Substantia nigra (tissue), 51 donors: ENCODE measurements at places on chromosomes 1 and 21.

- no peak for DNase-seq
Measured at GRCh38 chr1:75265792-75266191, 131.6 kb downstream of the LHX8 start.

DNA sequence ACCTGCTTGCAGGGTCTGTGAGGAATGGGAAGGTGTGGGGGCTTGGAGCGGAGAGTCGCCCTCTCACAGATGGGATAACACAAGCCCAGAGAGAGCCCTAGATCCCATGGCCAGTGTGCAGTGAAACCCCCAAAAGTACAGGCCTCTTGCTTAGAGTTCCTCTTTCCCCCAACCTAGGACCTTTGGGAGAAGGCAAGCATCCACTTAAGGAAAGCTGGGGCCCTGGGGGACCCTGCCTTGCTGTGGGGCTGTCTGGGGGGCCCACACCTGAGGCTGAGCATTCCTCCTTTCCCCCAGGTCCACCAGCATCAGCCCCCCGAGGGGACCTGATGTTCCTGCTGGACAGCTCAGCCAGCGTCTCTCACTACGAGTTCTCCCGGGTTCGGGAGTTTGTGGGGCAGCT is 1.1 kb downstream of the VWA1 start:
- DNase-seq, result no peak

DNA sequence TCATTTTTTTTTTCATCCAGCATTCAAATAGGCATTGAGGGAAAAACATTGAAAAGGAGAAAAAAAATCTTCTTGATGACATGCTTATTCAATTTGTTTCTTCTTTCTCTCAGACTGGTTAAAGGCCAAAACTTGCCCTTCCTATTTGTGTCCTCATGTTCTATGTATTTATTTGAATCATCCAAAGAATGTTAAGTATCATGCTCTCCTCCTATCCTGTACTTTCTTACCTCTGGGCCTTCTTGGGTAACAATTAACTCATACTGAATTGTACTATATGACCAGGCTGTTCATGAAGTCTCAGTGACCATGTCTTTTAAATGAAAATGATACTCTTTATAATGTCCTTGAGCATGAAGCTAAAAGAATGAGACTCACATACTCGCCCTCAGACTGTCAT is 36.5 kb upstream of the DENND1B start:
- DNase-seq, result no peak

DNA sequence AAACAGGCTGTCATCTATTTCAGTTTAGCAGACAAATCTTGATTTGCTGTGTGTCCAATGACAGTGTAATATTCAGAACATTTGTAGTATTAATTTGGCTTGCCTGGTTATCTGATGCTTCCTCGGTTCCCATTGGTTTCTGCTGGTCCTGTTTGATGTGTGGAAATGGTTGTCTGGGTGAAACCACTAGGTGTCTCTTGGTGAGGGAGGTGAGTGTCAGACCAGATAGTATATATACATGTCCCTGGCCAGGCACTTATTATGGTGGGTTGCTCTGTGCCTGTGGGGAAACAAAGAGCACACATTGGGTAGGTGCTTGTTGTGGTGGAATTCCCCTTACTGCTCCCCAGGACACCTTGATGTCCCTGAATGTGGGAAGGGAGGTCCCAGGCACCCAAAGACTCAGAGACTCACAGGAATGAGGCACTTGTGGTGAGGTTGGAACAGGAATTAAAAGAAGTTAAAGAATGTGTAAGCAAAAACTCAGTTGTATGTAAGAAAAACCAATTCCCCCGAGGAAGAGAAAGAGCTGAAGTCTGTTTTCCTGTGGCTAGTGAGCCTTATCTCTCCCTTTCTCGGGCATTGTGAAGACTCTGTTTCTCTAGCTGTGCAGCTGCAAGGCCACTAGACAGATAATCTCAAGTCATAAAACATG is 1519.1 kb downstream of the BRINP3 start:
- no peak for DNase-seq

GRCh38 chr1:171254859-171255258 is 6.6 kb downstream of the FMO1 start:
- no peak for DNase-seq
